ENCODE measurements at places on chromosomes 1 and 21.

DNA sequence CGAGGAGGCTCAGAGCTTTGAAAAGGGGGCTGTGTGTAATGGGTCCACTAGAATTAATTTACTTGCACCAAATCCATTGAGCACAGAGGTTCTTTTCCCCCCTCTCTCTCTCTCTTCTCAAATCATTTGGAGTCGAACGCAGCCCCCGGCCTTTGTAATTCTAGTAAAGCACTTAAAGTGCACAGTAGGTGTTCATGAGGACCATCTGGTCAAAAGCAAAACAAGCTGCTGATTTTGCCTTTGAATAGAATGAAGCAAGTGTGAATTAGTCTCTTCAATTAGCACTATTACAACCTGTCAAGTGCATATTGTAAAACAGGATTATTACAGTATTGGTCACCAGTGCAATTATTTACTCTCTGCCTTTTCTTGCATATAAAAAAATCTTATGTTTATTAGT lies 259.9 kb downstream of the FAF1 start:
- DNase-seq = no peak

DNA sequence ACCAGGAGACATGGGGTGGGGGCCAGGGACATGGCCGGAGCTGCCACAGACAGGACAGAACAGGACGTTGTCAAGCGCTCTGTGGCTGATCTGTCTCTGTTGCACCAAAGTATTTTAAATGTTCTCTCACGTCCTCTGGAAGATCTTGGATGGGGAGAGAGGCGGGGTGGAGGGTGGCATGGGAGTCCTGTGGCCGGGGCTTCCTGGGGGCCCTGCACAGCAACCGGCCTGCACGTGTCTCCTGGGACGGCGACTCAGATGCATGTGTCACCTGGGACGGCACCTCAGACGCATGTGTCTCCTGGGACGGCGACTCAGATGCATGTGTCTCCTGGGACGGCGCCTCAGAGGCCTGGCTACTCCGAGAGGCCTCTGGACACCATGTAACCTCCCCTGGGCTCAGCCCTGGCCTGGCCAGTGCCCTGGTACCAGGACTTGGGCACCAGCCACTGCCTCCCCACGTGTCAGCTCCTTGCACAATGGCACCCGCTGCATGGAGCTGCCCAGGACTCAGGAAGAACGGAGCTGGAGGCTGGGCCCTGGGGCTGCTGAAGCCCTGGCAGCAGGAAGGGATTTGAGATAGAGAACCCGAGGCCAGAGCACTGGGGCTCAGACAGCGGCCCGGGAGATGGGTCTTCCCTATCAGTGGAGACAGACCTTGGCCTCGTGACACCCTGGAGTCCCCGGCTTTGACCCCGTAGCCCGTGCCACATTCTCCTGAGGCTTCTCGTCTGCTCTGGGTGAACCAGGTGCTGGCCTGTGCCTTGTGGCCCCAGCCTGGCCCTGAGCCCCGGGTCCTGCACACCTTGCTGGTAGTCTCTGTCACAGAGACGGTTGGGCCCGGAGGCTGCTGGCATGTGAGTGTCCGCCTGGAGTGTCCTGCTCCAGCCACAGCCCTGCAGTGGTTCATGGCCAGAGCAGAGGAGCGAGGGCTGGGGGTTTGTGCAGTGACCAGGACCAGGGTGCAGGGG lies 14.7 kb upstream of the SLC19A1 start:
- no peak for DNase-seq

DNA sequence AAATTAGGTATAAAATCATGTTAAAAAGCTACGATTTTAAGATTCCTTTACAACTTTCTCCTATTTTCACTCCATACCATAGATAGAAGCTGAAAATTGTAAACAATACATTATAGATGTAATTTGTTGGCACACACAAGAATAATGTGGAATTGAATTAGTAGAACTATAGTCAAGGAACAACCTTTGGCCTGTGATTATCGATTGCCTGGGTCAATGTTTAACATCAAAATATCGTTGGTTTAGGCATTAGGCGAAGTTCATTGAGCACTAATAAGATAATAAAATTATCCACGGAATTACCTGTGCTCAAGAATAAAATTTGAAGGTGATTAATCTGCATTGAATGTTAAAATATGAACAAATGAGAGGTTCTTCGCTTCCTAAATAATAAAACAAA lies 455.1 kb upstream of the ZP4 start:
- DNase-seq = no peak

DNA sequence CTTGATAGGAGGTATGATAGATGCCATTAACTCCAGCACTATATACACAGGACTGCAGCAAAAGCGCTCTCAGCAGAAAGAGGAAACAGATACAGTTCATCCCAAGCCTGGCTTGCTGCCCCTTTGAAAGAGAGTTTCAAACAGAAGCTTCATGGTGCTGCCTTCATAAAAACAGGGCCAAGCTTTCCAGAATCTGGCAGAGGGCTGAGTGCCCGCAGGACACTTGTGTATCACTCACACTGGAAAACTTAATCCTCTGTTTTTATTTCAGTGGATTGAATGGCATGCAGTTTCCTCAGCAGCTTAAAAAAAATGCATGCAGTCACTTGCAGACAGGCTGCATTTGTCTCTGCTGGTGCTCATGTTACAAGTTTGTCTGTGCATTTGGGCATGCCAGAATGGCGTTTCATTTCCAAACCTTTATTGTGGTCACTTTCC lies 40.4 kb downstream of the KCNJ15 start:
- DNase-seq = no peak

DNA sequence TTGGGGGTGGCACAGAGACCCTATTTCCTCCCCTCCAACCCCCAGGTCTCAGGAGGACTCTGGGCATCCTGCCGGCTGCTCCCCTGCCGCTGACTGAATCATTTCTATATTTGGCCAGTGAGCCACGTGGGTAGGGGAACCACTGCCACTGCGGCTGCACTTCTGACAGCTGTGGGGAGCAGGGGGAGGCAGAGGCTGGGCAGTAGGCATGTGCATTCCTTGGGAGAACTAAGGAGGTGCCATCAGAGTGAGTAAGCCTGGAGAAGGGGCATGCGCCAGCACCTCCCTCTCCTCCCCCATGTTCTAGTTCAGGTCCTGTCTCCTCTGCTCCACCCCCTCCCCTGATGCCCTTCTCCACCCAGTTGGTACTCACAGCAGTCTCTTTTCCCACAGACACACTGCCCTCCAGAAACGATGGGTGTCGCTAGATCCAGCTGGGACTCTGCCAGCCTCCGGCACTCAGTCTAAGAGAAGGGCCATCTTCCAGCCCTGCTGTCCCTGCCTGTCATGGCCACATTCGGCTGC lies 12.0 kb downstream of the PPFIA4 start:
- no peak for DNase-seq

All from T-helper 1 cell (primary cell).